ENCODE measurements at places on chromosomes 1 and 21.

DNA sequence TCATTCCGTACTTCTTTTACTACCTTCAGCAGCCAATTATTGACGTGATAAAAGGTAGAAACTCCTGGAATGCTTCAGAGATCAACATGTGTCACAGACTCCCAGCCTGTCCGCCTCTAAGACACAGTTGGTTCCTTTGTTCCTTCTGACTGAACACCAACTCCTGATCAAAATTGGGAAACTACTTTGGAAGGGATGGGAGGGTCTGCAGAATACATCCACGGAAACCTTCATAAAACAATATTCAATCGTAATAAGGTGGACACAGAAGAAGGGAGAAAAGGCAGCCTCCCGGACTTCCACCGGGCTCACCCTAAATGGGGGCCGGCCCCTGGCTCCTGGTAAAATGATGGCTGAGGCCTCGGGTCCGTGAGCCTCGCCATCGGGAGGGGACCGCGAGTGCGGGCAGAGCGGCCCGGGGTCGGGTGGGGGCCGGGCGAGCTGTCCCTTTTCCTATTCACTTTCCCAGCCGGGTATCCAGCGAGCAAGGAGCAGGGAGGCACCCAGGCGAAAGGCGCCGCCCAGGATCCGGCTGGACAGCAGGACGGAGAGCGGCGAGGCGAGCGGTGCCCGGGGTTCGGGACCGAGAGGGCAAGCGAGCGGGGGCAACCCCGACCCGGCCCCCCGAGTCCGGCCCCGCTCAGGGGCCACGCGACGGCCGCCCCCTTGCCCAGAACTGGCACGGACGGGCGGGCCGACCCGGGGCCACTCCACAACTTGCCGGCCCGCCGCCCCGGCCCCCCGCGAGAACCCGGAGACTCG lies 805 bp downstream of the NRIP1 start:
- peak; percentile 32 for DNase-seq

DNA sequence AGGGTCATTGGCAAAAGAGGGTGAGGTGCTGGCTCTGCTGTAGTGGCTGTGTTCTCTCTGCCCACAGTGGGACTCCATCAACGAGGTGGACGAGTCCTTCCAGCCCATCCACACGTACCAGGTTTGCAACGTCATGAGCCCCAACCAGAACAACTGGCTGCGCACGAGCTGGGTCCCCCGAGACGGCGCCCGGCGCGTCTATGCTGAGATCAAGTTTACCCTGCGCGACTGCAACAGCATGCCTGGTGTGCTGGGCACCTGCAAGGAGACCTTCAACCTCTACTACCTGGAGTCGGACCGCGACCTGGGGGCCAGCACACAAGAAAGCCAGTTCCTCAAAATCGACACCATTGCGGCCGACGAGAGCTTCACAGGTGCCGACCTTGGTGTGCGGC lies 12.9 kb downstream of the EPHA8 start:
- DNase-seq: no peak

GRCh38 chr1:40630488-40631223 lies 34.8 kb downstream of the RIMS3 start:
- DNase-seq: no peak

- DNase-seq: no peak
Observed at GRCh38 chr1:206679738-206680211, 4.9 kb upstream of the MAPKAPK2 start.

GRCh38 chr1:99503276-99503747 lies 142.6 kb upstream of the PALMD start:
- peak; percentile 44 for DNase-seq

GRCh38 chr1:116666187-116667077 lies 1.1 kb downstream of the IGSF3 start:
- DNase-seq: no peak

DNA sequence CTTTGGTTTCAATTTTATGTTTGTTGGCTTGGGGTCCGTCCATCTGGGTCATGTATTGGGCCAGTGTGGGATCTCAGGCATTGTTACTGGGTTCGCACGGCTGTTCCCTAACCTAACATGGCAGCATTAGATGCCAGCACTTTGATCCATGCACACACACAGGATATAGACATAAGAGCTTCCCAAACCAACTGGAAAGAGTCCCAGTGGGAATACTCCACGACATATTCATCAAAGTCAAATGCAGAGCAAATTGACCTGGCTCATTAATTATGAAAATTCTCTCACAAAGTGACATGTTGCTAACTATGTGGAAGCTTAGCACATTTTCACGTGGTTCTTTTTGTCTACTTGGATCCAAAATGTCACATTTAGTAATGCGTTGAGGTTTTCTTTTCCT lies 130.4 kb downstream of the SETD4 start:
- DNase-seq: no peak

DNA sequence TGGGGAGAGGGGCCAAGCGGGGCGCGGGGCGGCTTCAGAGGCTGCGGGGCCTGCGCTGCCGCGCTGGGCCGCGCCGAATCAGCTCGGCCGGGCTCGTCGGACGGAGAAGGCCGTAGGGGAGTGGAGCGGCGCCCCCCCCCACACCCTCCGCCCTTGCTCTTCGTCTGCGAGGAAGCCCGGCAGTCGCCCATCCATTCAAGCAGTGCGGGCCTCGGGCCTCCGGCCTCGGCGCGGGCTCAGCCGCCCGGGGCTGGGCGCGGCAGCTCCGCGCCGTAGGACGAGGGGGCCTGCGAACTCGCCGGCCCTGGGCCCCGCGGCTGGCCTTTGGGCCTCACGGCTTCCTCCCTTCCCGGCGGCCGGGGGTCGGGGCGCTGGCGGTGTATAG lies 564 bp downstream of the CTPS1 start:
- no peak for DNase-seq

GRCh38 chr1:78712467-78713051 lies 62.9 kb downstream of the IFI44 start:
- DNase-seq: no peak

GRCh38 chr1:218456444-218456843 lies 111.3 kb downstream of the TGFB2 start:
- no peak for DNase-seq

GRCh38 chr1:157312082-157312812 lies 174.1 kb upstream of the ETV3 start:
- no peak for DNase-seq

DNA sequence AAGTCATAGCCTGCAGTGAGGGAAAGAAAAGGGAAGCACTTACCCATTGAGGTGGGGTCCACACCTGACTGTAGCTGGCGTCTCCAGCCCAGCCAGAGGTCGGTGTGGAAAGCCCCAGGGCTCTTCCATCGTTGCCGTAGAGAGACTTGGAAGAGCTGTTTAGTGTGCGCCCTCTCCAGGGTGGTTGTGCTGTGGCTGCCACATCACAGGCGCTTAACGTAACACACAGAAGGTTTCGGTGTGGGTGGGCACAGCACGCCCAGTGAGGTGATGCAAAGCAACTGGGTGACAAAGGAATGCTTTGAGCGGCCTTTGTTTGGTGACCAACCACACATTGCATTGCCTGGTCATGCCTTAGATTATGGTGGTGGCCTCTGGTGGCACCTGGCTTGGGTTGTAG lies 36.8 kb upstream of the KIF1B start:
- no peak for DNase-seq

Measured in fibroblast of gingiva (primary cell).